ENCODE measurements at places on chromosomes 3 and 15. TPM values are rescaled to one million over a fixed set of nuclear protein-coding genes. Genes with fewer than 3 reads are reported as not detected.
A peak's percentile ranks its signal among the peaks of the same experiment; 100 is the strongest.

DNA sequence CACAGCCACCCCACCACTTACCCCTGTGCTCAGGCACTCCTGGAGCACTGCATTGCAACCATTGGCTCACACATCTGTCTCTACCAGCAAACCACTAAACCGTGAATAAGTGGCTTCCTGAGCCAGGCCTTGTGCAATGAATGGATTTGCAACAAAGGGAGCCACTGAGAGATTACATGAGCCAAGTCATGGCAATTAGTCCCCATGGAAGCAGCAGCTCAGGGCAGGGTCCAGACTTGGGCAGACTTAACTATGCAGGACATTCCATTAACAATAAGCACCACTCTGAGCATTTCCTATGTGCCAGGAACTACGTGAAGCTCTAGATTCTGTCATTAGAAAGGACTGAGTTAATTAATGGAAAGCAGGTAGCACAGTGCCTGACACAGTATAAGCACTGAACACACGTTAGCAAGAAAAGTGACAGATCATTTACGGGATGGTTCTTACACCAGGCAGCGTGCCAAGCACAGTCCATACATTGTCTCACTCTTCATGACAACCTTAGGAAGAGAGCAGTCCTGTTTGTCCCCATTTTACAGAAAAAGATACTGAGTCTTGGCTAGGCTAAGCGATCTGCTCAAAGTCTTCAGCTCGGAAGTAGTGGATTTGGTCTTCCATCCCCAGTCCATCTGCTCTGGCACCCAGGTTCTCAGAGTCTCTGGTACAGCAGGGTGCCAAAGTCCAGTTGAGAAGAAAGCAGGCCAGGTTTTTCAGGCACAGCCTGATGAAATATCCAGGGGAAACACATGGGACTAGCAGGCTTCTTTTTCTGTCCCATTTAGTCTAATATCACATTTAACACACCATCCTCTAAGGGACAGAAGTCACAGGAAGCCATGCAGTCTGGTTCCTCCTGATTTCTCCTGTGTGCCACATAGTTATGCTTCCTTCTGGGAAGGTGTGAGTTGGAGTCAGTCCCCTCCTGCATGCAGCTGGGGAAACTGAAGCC is 44.1 kb downstream of the LIPC start:
- no peak for DNase-seq

DNA sequence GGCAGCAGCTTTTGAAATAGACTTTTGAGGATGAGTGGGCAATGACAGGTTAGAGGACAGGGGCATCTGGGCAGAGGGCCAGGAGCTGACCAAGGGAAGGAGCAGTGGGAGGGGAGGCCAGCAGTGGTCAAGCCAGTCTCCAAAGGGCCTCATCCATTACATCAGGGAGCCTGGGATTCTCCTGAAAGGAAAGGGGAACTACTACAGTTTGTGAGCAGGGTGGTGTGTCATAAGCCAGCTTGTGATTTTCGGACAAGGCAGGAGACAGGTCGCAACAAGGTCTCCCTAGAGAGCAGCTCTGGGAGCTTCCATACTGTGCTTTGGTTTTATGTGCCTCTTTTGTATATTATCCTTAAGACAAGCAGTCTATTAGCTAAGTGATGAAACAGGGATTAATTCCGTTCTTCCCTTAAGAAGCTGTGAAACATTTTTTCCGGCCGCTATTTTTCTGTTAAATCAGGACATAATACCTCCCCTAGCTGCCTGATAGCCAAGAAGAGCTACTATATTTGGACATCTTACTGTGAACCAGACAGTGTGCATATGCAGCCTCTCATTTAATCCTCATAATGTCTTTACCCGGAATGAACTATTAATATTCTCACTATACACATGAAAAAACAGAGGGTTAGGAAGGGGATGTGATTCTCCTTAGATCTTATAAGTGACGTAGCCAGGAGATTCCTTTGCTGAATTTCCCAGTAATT is 46.4 kb downstream of the C2CD4B start:
- DNase-seq = no peak

DNA sequence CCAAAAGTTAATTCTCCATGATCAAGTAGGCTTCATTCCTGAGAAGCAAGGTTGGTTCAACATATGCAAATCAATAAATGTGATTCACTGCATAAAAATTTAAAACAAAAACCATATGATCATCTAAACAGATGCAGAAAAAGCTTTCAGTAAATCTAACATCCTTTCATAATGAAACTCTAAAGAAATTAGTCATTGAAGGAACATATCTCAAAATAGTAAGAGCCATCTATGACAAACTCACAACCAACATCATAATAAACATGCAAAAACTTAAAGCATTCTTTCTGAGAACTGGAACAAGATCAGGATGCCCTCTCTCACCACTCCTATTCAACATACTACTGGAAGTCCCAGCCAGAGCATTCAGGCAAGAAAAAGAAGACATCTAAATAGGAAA is 254.1 kb downstream of the AGBL1 start:
- DNase-seq = no peak

DNA sequence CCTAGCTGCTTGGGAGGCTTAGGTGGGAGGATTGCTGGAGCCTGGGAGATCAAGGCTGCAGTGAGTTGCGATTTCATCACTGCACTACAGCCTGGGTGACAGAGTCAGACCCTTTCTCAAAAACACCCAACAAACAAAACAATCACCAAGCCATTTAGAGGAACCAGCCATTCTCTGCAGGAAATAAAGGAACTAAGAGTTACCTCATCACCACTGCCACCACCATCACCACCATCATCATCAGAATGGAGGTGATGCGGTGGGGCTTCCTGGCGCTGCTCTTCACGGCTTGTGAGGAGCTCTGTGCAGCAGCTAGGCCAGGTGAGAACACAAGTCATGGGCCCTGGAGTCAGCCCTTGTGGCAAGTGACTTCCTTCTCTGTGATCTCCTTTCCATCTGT is 37.7 kb upstream of the KLHL25 start:
- DNase-seq = no peak

GRCh38 chr3:134432236-134432635 is 53.5 kb downstream of the ANAPC13 start:
- DNase-seq = no peak

DNA sequence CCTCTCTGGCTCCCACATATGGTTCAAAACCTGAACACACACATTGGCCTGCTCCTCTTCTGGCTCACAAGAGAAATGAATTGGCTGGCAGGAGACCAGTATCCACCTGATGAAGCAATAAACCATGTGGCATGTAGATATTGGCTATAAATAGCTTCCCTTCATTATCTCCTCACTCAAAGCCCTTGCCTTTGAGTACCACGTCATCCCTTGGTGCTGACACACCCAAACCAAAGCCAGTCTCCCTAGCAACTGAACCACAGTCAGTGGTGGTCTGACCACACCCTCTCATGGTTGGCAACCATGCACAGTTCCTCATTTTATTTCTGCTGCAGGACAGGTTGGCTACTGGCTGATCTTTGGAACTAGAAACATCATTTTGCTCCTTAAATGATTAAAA is 98.8 kb downstream of the ZNF621 start:
- peak; percentile 35 for DNase-seq

DNA sequence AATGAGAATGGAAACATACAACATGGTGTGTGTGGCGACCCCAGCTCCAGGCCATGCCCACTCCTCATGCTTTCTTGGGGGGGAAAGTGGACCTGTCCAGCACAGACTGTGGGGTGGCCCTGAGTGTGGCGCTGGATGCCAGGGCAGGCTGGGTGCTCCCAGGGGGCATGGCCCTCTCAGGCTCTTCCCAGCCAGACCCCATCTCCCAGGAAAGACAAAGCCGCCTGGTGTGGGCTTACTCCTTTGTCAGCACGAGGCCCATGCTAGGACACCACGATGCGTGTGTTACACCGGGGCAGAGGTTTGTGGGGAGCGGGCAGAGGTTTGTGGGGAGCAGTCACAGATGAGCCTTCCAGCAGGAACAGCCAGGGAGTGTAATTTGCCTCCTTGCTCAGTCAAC is 68.5 kb downstream of the ABTB1 start:
- no peak for DNase-seq

- no peak for DNase-seq
Measured at GRCh38 chr3:172824229-172824628, 73.7 kb downstream of the ECT2 start.

DNA sequence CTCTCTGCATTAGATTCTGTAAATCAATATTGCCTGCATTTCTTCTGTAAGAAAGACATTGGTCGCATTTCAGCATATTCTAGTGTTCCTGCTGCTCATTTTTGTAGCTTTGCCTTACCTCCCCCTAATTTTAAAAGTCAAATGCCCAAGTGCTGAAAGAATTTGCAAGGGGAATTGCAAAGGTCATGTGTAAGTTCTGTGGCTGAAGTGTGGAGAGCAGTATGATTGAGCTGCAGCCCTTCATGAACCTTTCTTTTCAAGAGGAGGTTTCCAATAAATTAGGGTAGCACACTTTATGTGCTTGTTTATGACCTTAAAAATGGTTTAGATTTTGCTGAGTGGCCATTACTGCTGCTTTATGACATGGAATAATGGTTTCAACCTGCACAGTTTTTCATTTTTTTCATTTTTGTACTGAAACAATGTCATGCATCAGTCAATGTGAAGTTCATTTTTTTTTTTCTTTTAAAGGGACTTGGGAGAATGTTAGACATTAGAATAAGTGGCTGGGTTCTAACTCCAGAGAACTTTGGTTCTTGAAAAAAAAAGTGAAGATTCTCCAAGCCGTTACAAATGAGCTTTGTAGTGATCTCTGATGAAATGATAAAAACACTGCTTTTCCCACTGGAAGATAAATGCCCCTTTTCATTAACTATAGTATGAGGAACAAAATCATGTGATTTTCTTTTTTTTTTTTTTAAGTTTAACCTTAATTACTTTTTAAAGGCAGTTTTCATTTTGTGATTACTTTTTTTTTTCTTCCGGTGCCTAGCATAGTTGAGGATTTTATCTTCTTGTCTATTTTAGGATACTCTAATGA is 99.6 kb downstream of the MITF start:
- DNase-seq = no peak

GRCh38 chr15:96334705-96335410 is 4.4 kb downstream of the NR2F2 start:
- no peak for DNase-seq

DNA sequence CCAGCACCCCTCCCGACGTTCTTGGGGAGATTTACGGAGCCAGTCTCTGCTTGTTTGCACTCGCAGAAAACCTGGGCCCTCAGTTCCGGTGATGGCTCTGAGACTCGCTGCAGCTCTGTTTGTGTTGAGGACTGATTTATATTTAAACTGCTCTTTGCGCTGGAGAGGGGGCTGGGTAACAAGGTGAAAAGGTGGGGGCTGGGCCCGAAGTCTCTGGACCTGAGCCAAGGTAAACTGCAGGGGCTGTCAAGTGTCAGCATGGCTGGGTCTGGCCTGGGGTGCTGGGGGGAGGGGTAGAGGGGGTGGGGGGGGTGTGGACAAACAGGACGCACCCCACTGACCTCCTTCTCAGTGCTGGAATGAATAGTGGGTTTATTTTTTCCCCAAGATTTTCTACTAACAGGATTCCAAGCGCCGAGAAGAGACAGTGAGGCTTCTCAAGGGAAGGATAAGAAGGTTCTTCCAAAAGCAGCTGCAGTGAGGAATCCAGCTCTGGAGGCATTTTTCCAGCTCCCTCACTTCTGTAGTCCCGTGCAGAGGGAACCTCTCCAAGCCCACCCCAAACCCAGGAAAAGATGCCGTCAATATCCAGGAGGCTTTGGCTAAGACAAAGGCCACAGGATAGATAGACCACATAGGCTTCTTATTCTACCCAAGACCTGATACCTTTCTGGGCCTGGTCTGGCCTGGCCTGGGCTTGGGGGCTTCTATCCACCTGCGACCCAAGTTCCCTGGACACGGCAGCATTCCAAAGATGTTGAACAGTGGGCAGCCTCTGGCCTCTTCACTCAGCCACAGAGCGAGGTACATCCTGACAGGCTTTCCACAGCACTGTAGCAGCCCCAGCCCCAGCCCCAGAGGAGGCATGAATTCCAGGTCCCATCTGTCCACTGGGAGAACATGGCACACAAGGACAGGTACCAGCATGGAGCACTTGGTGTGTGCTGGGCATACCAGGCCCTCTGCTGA is 938 bp upstream of the SLCO2A1 start:
- DNase-seq = peak; percentile 78

- DNase-seq = no peak
Measured at GRCh38 chr15:89860431-89860830, 33.4 kb downstream of the AP3S2 start.

GALNT15 gene
- total RNA-seq = 59.4 TPM

GPR27 gene
- total RNA-seq = 0.45 TPM

RBM15B gene
- 18.0 TPM for total RNA-seq

GOLGA6A gene
- 1.1 TPM for total RNA-seq

LRRC34 gene
- 4.2 TPM for total RNA-seq

SEMA3F gene
- 11.9 TPM for total RNA-seq

CP gene
- 0.73 TPM for total RNA-seq

PPP1R14D gene
- total RNA-seq = not detected

BLOC1S6 gene
- 25.4 TPM for total RNA-seq

ZNF860 gene
- total RNA-seq = not detected

ZNF660 gene
- total RNA-seq = not detected
